ENCODE measurements at places on chromosomes 4 and X.
A peak's percentile ranks its signal among the peaks of the same experiment; 100 is the strongest.

GRCh38 chr4:139682741-139683151, 17.1 kb downstream of the MGST2 start:
- H3K27me3 ChIP-seq: no peaks in the 10 kb centered on the region
- no peak for DNase-seq
- peak overlapping the region; percentile 16 for H3K27ac ChIP-seq
- H3K36me3 ChIP-seq: peaks cover 10% of the 10 kb centered on the region
- no peak overlapping the region for H3K4me3 ChIP-seq
- H3K4me1 ChIP-seq: peaks cover 16% of the 10 kb centered on the region

GRCh38 chrX:112714357-112714918, 34.7 kb upstream of the LHFPL1 start:
- H3K4me3 ChIP-seq: no peak overlapping the region
- no peaks in the 10 kb centered on the region for H3K36me3 ChIP-seq
- H3K27ac ChIP-seq: no peak overlapping the region

GRCh38 chrX:16028576-16028975, 94.8 kb upstream of the GRPR start:
- DNase-seq: no peak
- no peaks in the 10 kb centered on the region for H3K27me3 ChIP-seq
- no peak overlapping the region for H3K4me3 ChIP-seq

GRCh38 chr4:173990869-173991210, 292.6 kb downstream of the FBXO8 start:
- H3K27ac ChIP-seq: no peak overlapping the region
- H3K36me3 ChIP-seq: no peaks in the 10 kb centered on the region
- DNase-seq: no peak
- peaks cover 5% of the 10 kb centered on the region for H3K4me1 ChIP-seq
- no peak overlapping the region for H3K4me3 ChIP-seq
- no peaks in the 10 kb centered on the region for H3K27me3 ChIP-seq

- no peak overlapping the region for H3K4me3 ChIP-seq
- H3K27me3 ChIP-seq: no peaks in the 10 kb centered on the region
- no peaks in the 10 kb centered on the region for H3K4me1 ChIP-seq
Measured at GRCh38 chr4:185925910-185926360, 113.9 kb upstream of the SORBS2 start.

DNA sequence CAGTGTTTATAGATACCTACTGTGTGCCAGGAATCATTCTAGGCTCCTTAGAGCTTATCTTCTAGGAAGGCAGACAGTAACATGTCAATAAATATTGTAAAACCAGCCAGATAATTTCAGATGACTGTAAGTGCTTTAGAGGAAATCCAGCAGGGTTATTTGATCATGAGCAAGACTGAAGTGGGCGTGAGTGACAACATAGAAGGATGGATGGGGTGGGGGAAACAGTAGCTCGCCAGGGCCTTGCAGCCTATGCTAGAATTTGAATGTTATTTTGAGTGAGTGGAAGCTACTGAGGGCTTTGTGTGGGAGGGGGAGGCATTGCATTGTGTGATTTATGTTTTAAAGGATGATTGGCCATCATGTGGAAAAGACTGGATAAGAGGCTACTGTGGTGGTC, 6.7 kb downstream of the SRD5A3 start:
- peaks cover 29% of the 10 kb centered on the region for H3K4me1 ChIP-seq
- H3K27ac ChIP-seq: no peak overlapping the region
- H3K36me3 ChIP-seq: no peaks in the 10 kb centered on the region
- H3K4me3 ChIP-seq: no peak overlapping the region

GRCh38 chrX:112851161-112851779, 10.6 kb upstream of the AMOT start:
- DNase-seq: no peak
- H3K36me3 ChIP-seq: no peaks in the 10 kb centered on the region
- H3K27ac ChIP-seq: no peak overlapping the region
- no peak overlapping the region for H3K4me3 ChIP-seq
- no peaks in the 10 kb centered on the region for H3K27me3 ChIP-seq

GRCh38 chr4:10095296-10095991, 21.2 kb downstream of the WDR1 start:
- DNase-seq: no peak
- no peak overlapping the region for H3K4me3 ChIP-seq
- peak overlapping the region; percentile 79 for H3K27ac ChIP-seq
- H3K36me3 ChIP-seq: peaks cover 40% of the 10 kb centered on the region

DNA sequence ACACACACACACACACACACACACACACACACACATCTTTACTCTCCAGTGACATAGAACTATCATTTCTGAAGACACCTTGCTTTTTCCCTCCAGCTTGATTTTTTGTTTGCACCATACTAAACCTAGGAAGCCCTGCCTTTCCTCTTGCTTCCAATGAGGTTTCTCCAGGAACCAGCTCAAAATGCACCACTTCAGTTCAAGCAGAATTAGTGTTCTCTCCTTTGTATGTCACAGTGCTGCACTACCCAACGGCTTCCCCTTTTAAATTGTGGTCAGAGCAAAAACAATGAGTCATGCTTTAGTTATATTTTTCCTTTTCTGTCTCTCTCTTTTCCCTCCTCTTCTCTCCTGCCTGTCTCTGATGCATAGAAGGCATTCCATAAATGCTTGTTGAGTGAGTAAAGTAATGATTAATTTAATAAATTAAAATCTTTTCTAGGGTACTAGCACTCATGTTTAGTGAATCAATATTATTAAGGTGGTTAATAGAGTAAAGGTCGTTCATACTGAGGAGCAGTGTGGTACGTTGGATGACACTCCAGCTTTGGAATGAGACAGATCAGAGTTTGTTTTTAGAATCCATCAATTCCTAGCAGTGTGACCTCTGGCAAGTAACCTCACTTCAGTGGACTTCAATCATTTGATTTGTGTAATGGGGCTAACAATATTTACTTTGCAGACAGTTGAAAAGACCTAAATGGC, 5.9 kb downstream of the RTL3 start:
- H3K27me3 ChIP-seq: no peaks in the 10 kb centered on the region
- H3K27ac ChIP-seq: no peak overlapping the region
- no peaks in the 10 kb centered on the region for H3K4me1 ChIP-seq

- no peak overlapping the region for H3K4me3 ChIP-seq
- H3K36me3 ChIP-seq: peaks cover 53% of the 10 kb centered on the region
- no peaks in the 10 kb centered on the region for H3K27me3 ChIP-seq
- H3K27ac ChIP-seq: no peak overlapping the region
- H3K4me1 ChIP-seq: no peaks in the 10 kb centered on the region
Measured at GRCh38 chrX:14915596-14915995, 42.4 kb downstream of the MOSPD2 start.

- H3K27ac ChIP-seq: no peak overlapping the region
- DNase-seq: no peak
- H3K27me3 ChIP-seq: no peaks in the 10 kb centered on the region
- H3K4me3 ChIP-seq: no peak overlapping the region
- no peaks in the 10 kb centered on the region for H3K4me1 ChIP-seq
- H3K36me3 ChIP-seq: no peaks in the 10 kb centered on the region
Measured at GRCh38 chr4:111649308-111649707, 495.9 kb upstream of the FAM241A start.

GRCh38 chr4:106766519-106766918, 269.6 kb downstream of the DKK2 start:
- no peak overlapping the region for H3K27ac ChIP-seq
- H3K4me3 ChIP-seq: no peak overlapping the region
- no peak for DNase-seq
- H3K4me1 ChIP-seq: no peaks in the 10 kb centered on the region
- H3K27me3 ChIP-seq: no peaks in the 10 kb centered on the region
- no peaks in the 10 kb centered on the region for H3K36me3 ChIP-seq

DNA sequence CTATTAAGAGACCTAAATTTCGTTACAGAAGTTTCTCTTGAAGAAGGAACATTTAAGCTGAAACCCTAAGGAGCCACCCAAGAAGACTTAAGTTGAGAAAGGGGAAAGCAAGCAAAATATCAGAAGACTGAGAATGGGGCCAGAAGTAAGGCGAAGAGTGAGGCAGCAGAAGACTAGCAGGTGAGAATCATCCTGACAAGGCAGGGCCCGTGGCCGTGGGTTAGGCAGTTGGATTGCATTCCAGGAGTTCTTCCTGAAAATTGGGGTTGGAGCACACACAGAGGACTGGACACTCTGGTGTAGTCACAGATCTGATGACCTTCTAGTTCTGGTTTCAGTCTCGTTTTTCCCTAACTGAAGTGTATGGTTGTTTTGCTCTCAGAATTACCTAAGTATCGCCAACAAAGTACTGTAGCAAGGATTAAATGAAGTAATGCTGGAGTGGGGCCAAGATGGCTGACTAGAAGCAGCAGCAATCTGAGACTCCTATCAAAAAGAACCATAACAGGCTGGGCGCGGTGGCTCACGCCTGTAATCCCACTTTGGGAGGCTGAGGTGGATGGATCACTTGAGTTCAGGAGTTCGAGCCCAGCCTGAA, 94.4 kb upstream of the GUCY1A1 start:
- peaks cover 5% of the 10 kb centered on the region for H3K4me1 ChIP-seq
- DNase-seq: no peak
- H3K4me3 ChIP-seq: no peak overlapping the region
- no peaks in the 10 kb centered on the region for H3K27me3 ChIP-seq
- H3K36me3 ChIP-seq: no peaks in the 10 kb centered on the region

DNA sequence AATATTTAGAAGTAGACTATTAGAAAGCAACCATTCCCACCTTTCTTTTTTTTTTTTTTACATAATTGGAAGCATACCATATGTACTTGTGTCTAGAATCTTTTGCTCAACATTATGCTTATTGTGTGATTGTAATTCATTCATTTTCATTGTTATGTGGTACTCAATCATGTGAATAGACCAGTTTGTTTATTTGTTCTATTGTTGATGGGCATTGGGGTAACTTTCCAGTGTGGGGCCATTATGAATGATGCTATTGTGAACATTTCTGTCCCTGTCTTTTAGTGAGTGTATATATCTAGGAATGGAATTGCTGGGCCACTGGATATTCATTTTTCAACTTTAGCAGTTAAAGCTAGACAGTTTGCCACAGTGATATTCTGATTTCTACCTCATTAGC, 62.5 kb upstream of the MCUB start:
- peaks cover 89% of the 10 kb centered on the region for H3K36me3 ChIP-seq
- H3K27ac ChIP-seq: no peak overlapping the region
- DNase-seq: no peak
- no peaks in the 10 kb centered on the region for H3K27me3 ChIP-seq

DNA sequence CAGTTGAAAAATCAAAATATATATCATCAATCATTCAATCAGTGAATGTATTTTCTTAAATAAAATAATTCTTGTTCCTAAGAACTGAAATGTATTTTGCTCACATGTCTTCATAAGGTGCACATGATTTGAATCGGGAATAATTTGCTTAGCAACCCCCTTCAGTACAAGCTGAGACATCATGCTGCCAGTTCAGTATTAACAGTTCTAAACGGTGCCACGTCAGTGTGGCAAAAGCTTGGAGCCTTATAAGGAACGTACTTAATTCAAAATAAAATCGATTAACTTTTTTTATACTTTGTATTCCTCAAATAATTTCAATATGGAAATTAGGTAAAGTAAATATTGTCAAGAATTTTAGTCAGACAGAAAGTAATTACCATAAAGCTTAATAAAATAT, 287.9 kb downstream of the CCSER1 start:
- no peak overlapping the region for H3K4me3 ChIP-seq
- no peaks in the 10 kb centered on the region for H3K4me1 ChIP-seq
- no peaks in the 10 kb centered on the region for H3K27me3 ChIP-seq
- DNase-seq: no peak

GRCh38 chr4:15003401-15003890, 1.2 kb downstream of the CPEB2 start:
- H3K4me1 ChIP-seq: peaks cover 24% of the 10 kb centered on the region
- DNase-seq: peak; percentile 37
- H3K36me3 ChIP-seq: no peaks in the 10 kb centered on the region
- peak overlapping the region; percentile 92 for H3K4me3 ChIP-seq

GRCh38 chr4:109943745-109944144, 31.1 kb downstream of the EGF start:
- H3K27ac ChIP-seq: no peak overlapping the region
- H3K27me3 ChIP-seq: no peaks in the 10 kb centered on the region
- DNase-seq: no peak
- no peaks in the 10 kb centered on the region for H3K36me3 ChIP-seq

GRCh38 chr4:157172011-157172410, 48.5 kb upstream of the GRIA2 start:
- no peaks in the 10 kb centered on the region for H3K36me3 ChIP-seq
- DNase-seq: no peak
- H3K27ac ChIP-seq: no peak overlapping the region
- H3K27me3 ChIP-seq: no peaks in the 10 kb centered on the region
- no peaks in the 10 kb centered on the region for H3K4me1 ChIP-seq

DNA sequence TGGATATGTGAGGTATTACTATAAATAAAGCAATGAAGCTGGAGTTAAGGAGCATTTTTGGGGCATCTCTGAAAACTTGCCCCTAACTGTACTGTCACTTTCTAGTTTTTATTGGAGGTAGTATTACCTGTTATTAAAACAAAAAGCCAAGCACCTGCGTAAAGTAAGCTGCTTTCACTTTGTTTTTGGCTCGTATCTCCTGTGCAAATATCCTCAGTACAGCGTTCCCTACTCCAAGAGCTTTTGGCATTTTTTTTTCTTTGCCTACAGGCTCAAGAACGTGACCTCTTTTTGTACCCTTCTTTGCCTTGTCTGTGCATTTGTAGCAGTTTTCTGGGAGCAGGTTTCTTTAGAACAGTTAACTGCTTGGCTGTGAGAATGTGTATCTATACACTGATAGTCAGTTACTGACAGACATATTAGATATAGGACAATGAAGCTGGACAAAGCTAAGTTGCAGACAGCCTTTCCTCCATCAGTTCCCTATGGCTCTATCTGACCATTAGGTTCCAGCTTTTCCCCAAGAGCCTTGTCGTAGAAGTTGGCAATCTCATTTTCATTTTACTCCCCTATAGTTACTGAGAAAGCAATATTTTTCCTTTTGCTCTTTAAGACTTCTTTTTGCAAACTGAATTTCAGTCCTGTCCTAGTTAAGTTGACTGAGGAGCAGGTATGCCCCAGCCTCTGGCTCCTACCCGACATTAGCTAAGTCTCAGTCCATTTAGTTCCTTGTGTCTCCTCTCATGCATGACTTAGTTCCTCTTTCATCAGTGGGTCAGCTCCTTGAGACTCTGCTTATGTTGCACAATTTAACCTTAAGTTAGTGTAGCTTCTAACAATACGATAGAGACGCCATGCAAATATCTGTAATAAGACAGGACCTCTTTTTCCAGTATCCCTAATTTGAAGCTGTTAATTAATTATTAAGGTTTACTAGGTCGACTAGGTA, 71.5 kb upstream of the HPRT1 start:
- no peaks in the 10 kb centered on the region for H3K4me1 ChIP-seq
- DNase-seq: no peak
- no peak overlapping the region for H3K4me3 ChIP-seq
- no peaks in the 10 kb centered on the region for H3K27me3 ChIP-seq

DNA sequence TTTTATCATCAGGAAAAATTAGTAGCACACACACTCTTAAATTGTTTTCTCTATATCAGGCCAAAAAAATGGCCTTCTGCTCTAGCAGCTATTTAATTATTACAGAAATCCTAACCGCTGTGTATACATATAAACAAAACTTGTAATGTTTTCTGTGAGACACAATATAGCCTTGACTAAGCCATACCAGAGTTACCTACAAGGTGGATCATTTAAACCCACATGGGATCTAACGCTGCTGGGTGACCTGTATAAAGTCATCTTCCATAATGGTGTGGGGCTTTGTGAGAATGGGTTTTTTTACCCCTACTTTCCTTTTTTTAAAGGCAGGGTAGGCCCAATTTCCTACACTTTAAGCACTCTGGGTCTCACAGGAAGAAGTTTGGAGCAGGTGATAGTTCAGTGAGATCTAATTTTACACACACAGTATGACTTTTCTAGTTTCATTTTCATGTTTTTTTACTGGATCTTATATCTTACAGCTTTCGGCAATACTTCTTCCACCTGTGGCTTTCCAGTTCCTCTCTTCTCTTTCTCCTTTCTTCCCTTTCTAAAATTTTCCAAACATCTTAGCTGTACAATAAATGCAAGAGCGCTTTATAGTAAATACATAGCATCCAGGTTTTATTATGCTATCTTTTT, 66.9 kb upstream of the MMAA start:
- H3K27me3 ChIP-seq: no peaks in the 10 kb centered on the region
- H3K4me3 ChIP-seq: no peak overlapping the region
- no peak overlapping the region for H3K27ac ChIP-seq
- no peaks in the 10 kb centered on the region for H3K36me3 ChIP-seq
- no peaks in the 10 kb centered on the region for H3K4me1 ChIP-seq

Data from upper lobe of left lung (tissue), 6 donors.